Activated gamma-delta T cell treated with Interleukin-2 at 50 U/mL for 16 hours (primary cell): ENCODE measurements at places on chromosomes 5 and 9.

GRCh38 chr9:88312517-88313103 is 75.6 kb upstream of the SPIN1 start:
- no peak for DNase-seq

- DNase-seq = no peak
Measured at GRCh38 chr5:35274839-35275509, 44.7 kb upstream of the PRLR start.

DNA sequence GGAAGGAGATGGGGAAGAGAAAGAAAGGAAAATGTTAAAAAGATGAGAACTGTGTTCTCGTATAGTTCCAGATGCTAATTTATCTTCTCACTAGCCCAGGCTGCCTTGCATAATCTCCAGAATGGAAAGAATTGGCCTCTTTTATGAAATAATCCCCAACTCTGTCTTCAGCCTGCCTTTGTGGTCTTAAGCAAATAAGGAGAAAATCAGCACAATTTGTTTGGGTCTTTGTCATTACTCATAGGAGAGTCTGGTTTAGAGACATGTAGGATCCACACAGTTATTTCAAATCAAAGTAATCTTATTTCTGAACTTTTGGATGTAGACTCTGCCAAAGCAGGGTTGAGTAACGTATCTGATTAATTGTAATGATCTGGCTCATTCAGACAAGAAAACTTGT is 50.7 kb upstream of the CAMK4 start:
- DNase-seq = no peak

DNA sequence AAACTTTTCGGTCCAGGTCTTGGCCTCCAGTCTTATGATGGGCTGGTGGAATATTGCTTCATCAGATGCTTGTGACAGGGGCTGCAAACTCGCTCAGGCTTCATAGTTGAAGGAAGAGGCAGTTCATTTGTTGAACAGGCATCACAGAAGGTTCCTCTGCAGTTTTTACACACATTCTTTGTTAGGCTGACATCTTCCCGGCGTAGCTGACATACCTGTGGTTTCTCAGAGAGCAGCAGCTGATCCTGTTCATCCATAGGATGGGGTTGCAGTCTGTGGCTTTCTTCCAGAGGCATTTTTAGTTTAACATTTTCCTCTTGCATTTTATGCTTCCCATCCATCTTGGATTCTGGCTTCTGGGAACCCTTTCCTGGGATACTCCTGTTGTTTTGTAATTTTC is 1255.2 kb downstream of the EFNA5 start:
- no peak for DNase-seq

DNA sequence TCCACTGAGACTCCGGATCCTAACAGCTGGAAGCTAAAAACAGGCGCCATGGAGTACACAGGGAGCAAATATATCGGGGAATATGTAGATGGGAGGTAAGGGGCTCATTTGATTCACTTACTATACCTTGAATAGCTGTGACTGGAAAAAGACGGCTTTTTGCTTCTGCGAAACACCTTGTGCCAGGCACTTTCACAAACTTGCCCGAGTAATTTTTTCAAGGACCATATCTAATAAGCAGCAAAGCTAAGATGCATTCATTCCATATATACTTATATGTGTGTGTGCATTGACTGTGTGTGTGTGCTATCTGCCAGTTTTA is 178 bp downstream of the MORN5 start:
- DNase-seq = no peak

- DNase-seq = no peak
Measured at GRCh38 chr9:18437315-18438201, 36.4 kb upstream of the ADAMTSL1 start.

- no peak for DNase-seq
Measured at GRCh38 chr5:155064580-155064979, 51.0 kb downstream of the KIF4B start.
